ENCODE measurements at places on chromosomes 2 and 18. TPM values are rescaled to one million over a fixed set of nuclear protein-coding genes. Genes with fewer than 3 reads are reported as not detected.

- H3K4me1 ChIP-seq: peaks cover 18% of the 10 kb centered on the region
- no peak overlapping the region for H3K4me3 ChIP-seq
- no peak overlapping the region for H3K27ac ChIP-seq
Measured at GRCh38 chr2:190948671-190949070, 65.3 kb downstream of the STAT1 start.

DNA sequence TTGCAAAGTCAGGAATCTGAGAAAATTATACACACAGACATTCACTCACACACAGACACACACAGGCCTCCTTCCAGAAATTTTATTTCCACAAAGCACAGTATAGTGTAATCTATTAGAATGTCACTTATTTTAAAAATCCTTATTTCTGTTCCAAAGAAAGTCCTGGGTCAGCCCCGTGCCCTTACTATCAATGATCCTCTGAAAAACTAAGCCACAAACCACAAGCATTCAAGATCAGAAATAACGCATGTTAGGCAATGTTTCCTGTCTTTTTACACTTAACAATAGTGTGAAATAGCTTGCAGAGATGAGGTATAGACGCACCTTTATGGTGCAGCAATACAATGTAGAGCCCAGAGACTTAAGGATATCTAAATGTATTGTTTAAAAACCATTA lies 25.8 kb downstream of the TBC1D8 start:
- no peak overlapping the region for H3K4me3 ChIP-seq
- H3K4me1 ChIP-seq: no peaks in the 10 kb centered on the region
- no peaks in the 10 kb centered on the region for H3K27me3 ChIP-seq
- H3K27ac ChIP-seq: no peak overlapping the region

GRCh38 chr2:102735416-102736109 lies 26.3 kb upstream of the TMEM182 start:
- H3K27ac ChIP-seq: no peak overlapping the region
- DNase-seq: peak; percentile 5
- peak overlapping the region; percentile 89 for H3K4me3 ChIP-seq
- peaks cover 12% of the 10 kb centered on the region for H3K36me3 ChIP-seq
- no peaks in the 10 kb centered on the region for H3K27me3 ChIP-seq

DNA sequence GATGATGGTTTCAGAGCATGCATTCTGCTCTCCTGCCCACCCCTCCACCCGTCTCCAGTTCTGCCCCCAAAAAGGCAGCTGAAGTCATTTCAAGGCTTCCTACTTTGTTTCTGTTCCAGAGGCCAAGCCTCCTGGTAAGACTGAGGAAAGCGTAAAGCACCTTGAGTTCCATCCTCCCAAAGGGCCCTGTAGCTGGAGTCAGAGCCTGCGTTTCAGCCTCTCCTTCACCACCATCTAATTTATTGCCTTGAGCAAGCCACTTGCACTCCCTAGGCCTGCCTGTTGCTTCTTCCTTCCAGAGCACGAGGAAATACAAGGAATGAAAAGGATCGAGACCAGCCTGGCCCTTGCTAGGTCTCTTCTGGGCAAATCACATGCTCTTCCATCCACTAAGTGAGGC lies 244.2 kb upstream of the RAB12 start:
- peaks cover 30% of the 10 kb centered on the region for H3K27me3 ChIP-seq
- peaks cover 8% of the 10 kb centered on the region for H3K4me1 ChIP-seq
- no peak for DNase-seq
- H3K36me3 ChIP-seq: no peaks in the 10 kb centered on the region

GRCh38 chr2:237967463-237967951 lies 693 bp downstream of the UBE2F start:
- peaks cover 32% of the 10 kb centered on the region for H3K4me1 ChIP-seq
- H3K36me3 ChIP-seq: no peaks in the 10 kb centered on the region
- H3K4me3 ChIP-seq: peak overlapping the region; percentile 62
- H3K27me3 ChIP-seq: no peaks in the 10 kb centered on the region

DNA sequence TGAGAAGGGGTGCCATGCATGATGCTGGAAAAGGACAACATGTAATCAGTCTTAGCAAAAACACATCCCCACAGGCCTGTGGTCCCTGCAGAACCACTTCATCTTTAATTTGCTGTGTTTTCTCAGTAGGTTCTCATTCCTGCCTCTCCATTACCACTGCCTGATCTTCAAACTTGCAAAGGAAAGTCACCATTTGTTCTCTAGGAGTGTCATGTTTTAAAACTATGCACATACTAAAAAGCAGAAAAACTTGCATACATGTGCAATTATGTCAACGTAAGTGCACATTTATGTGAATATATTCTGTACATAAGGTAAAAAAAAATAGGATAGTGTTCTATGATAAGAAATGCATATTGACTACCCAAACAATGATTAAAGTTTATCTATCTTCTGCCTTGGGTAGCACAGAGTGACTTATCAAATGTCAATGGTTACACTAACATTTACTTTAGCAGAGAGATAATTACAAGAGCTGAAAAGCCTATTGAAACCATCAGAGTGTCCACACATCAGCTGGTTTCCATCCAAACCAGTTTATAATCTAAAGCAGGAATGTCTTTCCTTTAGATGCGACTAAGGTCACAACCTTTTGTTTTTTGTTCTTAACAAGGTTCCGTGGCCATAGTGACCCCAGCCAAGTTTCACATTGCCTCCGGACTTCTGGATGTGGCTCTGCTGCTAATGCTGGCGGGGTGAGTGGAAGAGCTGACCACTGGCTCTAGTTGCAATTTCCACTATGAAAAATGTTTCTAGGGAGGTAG lies 58.7 kb upstream of the RMDN2 start:
- H3K27me3 ChIP-seq: no peaks in the 10 kb centered on the region
- H3K4me3 ChIP-seq: no peak overlapping the region
- no peaks in the 10 kb centered on the region for H3K36me3 ChIP-seq

- peaks cover 2% of the 10 kb centered on the region for H3K27me3 ChIP-seq
- no peaks in the 10 kb centered on the region for H3K4me1 ChIP-seq
- H3K36me3 ChIP-seq: no peaks in the 10 kb centered on the region
- no peak overlapping the region for H3K4me3 ChIP-seq
- no peak overlapping the region for H3K27ac ChIP-seq
- no peak for DNase-seq
Measured at GRCh38 chr2:176534798-176535466, 265.7 kb downstream of the MTX2 start.

GRCh38 chr2:26495705-26496297 lies 17.9 kb upstream of the OTOF start:
- no peaks in the 10 kb centered on the region for H3K36me3 ChIP-seq
- no peak for DNase-seq
- H3K27ac ChIP-seq: no peak overlapping the region
- H3K4me3 ChIP-seq: no peak overlapping the region
- no peaks in the 10 kb centered on the region for H3K27me3 ChIP-seq

DNA sequence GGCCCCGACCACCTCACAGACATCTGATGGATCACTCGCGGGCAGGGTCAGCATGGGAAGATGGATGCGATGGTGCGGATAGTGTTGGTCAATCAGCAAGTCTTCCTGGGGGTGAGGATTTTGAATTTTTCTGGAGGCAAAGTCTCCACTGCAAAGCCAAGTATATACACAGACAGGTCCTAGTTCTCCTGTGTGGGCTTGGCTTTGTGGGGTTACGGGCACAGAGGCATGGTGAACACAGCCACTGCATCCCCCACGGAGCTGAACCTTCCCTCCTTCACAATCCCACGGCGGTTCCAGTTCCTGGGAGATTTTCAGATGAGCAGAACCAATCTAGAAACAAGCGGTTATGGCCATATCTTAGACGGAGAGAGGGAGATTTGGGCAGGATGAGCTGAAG lies 35.8 kb downstream of the CNGA3 start:
- H3K27ac ChIP-seq: no peak overlapping the region
- no peaks in the 10 kb centered on the region for H3K36me3 ChIP-seq
- no peaks in the 10 kb centered on the region for H3K4me1 ChIP-seq
- no peak for DNase-seq

GRCh38 chr2:120294008-120294340 lies 41.3 kb downstream of the RALB start:
- no peak for DNase-seq
- H3K4me3 ChIP-seq: no peak overlapping the region
- H3K4me1 ChIP-seq: no peaks in the 10 kb centered on the region
- H3K36me3 ChIP-seq: no peaks in the 10 kb centered on the region
- H3K27me3 ChIP-seq: no peaks in the 10 kb centered on the region

GRCh38 chr2:121611730-121612705 lies 37.2 kb downstream of the CLASP1 start:
- H3K36me3 ChIP-seq: no peaks in the 10 kb centered on the region
- H3K27me3 ChIP-seq: no peaks in the 10 kb centered on the region
- peak overlapping the region; percentile 72 for H3K27ac ChIP-seq
- peaks cover 7% of the 10 kb centered on the region for H3K4me1 ChIP-seq
- DNase-seq: peak; percentile 80
- H3K4me3 ChIP-seq: peak overlapping the region; percentile 37

DNA sequence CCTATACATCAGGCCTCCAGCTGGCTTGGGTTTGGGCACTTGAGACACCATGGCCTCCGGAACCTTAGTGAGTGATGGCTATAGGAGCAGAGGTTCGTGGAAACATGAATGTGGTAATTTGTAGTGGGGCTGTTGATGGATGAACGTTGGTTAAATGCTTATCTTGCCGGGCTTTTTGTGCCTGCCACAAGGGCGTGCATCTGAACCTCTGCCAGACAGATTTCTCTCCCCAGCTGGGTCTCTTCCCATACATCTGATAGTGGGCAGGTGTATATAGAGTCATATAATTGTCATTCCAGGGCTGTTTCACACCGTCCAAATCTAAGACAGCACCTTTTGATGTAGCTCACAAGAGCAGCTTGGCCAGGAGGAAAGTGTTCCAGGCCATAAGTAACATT lies 14.7 kb downstream of the LAMA3 start:
- H3K4me3 ChIP-seq: no peak overlapping the region
- H3K4me1 ChIP-seq: no peaks in the 10 kb centered on the region
- H3K36me3 ChIP-seq: no peaks in the 10 kb centered on the region
- no peak for DNase-seq

The NCKAP5 gene
- not detected for total RNA-seq

The PTMA gene
- 2,208 TPM for total RNA-seq

The FHL2 gene
- not detected for total RNA-seq

The KCNJ13 gene
- total RNA-seq: not detected
